Cortex of kidney (tissue), 1 donor: ENCODE measurements at places on chromosomes 7 and 10.

DNA sequence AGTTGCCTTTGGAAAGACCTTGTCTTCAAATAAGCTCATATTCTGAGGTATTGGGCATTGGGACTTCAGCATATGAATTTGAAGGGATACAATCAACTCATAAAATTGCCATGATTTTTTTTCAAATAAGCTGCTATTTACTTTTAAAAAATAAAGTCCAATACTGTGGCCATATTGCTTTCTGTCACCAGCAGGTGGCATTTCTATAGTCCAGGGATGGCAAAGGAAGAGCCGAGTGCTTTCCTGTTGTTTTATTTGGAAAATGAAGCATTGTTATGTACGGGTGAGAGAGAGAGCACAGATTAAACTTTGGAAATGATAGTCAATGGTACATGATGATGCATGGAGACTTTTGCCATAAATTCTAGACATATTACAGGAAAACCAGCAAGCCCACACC is 104.1 kb upstream of the DPP6 start:
- no peak for DNase-seq

DNA sequence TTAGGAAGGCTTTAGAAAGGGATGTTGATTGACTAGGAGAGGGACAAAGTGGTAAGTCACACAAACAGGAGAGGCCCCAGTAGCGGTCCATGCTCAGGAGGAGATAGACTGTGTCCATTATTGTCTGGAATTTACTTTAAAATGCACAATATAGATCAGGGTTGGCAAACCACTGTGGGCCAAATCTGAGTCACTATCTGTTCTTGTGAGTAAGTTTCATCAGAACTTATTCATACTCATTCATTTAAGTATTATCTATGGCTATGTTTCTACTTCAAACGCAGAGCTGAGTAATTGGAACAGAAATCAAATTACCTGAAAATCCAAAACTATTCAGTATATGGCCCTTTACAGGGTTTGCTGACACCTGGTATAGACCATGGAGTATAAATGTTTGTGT is 166.5 kb downstream of the COL28A1 start:
- DNase-seq, result no peak

- DNase-seq, result no peak
These were observed 8.1 kb upstream of the OLAH start for GRCh38 chr10:15035385-15036301.

DNA sequence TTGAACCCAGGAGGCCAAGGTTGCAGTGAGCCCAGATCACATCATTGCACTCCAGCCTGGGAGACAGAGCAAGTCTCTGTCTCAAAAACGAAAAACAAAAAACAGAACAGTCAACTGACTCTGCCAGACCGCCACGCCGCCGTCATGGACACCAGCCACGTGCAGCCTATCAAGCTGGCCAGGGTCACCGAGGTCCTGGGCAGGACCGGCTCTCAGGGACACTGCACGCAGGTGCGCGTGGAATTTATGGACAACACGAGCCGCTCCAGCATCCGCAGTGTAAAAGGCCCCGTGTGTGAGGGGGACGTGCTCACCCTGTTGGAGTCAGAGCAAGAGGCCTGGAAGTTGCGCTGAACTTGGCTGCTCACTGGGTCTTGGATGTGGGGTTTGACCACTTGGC is 470.0 kb downstream of the CALN1 start:
- DNase-seq, result no peak

GRCh38 chr7:159175792-159176191 is 31.1 kb upstream of the VIPR2 start:
- no peak for DNase-seq

DNA sequence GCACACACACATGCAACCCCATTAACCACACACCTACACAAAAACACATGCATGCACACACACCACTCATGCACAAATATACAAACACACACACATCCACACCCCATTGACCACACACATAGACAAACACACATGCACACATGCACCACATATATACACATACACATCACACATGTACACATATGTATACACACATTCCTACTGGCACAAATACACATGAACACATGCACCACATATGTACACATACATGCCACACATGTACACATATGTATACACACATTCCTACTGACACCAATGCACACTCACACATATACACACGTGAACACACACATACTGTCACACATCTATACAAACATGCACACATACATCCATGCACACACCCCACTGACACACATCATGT is 212.5 kb upstream of the PPP2R2D start:
- no peak for DNase-seq

DNA sequence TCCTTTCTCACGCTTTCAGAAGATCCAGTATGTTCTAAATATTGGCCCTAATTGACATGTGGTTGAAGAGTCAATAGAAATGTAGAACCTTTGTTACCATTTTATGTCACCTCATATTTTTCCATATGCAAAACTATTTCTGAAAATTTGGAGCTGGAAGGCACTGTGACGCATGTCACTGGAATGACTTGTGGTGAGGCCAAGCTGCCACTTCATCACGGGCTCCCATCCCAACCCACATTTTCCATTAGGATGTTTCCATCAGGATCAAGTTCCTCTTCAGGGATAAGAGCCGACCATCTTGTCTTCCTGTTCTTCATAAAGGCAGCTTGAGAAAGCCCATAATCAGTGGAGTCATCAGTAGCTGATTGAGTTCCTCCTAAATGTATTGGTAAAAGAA is 1241.7 kb downstream of the GATA3 start:
- DNase-seq, result no peak

DNA sequence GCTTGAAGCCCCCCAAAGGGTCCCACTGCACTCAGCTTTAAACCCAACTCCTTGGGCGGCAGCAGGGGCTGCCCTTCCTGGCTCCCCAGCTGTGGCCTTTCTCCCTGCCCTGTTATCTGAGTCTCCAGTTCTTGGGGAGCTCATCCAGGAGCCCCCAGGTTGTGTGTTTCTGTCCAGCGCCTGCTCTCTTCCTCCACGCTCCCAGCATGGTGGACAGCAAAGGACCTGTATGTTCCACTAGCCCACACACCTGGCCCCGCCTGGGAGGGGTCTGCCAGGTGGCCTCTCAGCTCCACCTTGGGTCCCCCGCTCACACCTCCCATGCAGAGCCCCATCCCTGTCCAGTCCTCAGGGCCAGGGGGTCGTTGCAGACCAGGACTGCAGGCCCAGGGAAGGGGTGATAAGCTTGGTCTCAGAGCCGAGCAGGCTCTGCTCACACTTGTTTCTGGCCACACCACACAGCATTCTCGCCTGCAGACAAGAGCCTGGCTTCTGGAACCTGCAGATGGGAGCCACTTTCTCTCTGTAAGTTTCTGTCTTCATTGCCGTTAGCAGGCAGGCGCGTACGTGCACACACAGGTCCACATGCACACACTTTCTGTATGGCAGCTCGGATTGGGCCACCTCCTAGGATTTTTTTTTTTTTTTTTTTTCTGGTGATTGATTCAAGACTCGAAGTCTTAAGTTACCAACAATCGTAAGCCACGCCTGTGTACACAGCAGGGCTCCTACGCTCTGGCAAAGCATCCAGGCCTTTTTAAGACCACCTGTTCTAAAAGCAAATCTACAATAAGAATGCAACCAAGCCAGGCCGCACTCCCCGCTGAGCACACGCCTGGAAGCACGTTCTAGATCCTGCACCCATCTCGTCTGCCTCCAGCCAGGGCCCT is 104.6 kb downstream of the CYTH3 start:
- no peak for DNase-seq

- DNase-seq, result no peak
These were observed 83.7 kb upstream of the BET1 start for GRCh38 chr7:94087664-94088352.

DNA sequence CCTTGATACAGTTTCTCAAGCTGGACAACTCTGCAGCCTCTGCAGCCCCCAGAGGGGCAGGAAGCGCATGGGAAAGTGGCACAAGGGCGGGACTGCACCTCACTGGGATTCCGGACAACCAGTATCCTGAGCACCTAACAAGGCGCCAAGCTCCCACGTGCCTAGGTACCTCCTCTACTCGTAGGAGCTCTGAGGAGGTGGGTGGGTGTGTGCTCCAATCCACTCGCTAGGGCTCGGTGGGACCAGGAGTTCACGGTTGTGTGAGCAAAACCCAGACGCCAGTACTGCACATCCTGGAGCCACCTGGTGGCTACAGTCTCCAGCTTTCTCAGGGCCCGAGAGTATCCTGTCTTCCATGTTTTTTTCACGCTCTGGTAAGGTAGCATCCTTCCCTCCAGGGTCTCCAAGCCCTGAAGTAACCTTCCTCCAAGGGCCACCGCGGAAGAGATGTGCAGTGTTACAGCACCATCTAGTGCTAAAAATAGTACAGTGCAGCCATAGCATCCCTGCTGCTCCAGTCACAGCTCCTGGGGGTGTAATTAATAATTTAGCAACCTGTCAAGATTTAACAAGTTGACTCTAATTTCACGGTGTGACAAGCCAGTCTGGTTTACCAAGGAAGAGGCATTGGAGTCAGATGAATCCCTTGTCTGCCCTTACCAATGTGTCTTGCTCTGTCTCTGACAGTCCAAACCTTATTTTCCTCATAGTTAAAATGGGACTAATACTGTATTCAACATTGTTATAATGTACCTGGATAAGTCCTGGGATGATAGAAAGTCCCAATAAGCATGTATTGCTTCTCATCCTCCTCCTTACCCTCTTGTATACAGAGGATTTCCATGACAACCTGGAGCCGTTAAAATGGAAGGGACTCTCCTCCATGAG is 70.4 kb downstream of the HERPUD2 start:
- DNase-seq, result no peak

GRCh38 chr10:30422981-30423654 is 10.9 kb upstream of the MAP3K8 start:
- DNase-seq, result no peak

DNA sequence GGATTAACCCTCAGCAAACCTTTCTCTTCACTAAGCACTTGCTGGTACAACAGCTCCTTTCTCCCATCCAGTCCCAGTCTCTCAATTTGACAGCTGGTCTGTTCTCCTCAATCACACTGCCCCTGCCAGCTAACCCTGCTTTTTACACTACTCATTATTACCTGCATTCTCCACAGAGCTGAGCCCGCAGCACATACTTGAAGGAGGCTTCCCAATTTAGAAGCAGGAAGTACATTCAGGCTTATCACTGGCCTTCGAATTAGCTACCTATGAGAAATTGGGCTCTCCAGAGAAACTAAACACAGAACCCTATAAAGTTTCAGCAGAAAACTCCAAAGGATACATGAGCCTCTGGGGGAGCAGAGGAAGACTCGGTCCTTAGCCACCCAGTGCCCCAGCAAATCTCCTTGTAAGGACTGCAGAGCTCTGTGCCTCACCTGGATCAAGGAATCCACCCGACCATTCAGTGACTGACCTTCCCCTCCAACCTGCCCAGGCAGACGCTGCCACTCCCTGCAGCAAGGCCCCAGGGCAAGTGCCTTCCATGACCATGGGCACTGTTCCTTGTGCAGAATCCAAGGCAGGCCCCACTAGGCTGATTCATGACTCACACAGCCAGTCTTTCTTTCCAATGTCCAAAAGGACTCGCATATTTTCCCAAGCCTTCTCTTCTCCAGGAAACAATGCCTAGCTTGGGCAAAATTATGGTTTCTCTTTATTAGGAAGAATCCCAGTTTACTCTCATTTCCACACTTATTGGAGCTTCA is 68.0 kb downstream of the VOPP1 start:
- no peak for DNase-seq

DNA sequence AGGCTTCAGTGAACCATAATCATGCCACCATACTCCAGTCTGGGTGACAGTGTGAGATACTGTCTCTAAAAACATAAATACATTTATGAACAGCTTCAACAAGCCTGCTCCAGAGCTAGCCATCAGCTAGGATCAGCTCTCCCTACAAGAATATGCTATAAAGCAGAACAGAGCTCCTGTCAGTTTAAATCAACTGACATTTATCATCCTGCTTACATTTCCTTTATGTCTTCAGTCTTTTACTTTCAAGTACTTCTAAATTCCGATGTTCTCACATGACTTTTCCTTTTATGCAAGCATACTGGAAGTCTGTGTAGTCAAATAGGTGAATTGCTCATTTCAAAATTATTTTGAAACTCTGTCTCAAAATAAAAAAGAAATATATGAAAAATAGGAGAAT is 64.6 kb downstream of the COA1 start:
- DNase-seq, result no peak

DNA sequence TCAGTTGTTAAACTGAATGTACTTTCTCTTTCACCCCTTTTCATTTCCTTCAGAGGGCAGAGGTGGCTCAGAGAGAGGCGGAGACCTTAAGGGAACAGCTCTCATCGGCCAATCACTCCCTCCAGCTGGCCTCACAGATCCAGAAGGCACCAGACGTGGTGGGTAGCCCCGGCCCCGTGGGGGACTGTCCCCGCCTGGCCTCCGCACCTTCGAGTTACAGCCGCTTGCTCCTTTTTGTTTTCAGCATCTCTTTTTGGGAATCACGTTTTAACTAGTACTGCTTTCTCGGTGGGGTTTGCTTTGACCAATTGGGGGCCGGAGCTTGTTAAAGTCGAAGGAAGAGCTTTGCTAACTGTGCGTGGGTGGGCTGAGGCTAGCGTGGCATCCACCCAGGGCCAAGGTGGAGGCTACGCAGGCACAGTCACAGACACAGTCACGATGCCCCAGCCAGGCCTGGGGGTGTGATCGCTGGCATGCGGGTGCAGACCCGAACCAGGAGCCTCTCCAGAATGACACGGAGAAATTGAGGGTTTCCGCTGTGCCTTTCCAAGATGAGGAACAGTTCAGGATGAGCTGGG is 116.2 kb upstream of the SH2B2 start:
- DNase-seq, result no peak

DNA sequence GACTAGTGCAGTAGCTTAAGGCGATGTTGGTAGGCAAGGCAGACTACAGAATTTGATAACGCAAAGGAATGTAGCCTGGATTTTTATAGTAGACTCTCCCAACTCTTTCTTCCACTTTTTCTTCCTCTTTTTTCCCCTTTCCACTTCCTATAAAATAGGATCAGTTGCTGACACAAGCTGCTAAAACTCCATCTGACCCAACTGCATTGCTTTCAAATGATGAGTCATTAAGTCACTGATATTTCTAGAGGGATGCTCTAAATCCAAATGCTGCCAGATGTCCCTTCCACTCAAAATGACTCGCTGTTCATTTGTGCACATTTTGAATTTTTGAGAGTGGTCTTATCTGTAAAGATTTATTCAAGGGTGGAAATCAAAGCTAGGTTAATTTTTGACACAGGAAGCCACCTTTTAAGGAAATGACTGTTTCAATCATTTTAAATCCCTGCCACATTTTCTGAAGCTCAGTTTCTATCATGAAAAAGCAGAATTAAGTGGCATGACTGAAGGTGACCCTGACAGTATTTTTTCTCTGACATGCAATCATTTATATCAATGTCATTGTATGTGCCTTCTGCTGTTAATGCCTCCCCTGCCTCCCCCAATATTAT is 25.8 kb upstream of the SFMBT2 start:
- no peak for DNase-seq
